GM23248 (cell line): ENCODE measurements at places on chromosomes 13 and 19. TPM values are rescaled to one million over a fixed set of nuclear protein-coding genes. Genes with fewer than 3 reads are reported as not detected.

- H3K36me3 ChIP-seq: no peaks in the 10 kb centered on the region
- no peaks in the 10 kb centered on the region for H3K27me3 ChIP-seq
- peak; percentile 64 for DNase-seq
- H3K4me3 ChIP-seq: peak overlapping the region; percentile 61
Measured at GRCh38 chr13:48403151-48403631, 9.7 kb downstream of the LPAR6 start.

GRCh38 chr13:21684576-21684975 is 13.7 kb downstream of the FGF9 start:
- no peak overlapping the region for H3K27ac ChIP-seq

GRCh38 chr13:112954488-112955270 is 14.3 kb upstream of the MCF2L start:
- H3K4me1 ChIP-seq: no peaks in the 10 kb centered on the region
- no peak for DNase-seq
- H3K27me3 ChIP-seq: peaks cover 71% of the 10 kb centered on the region
- H3K27ac ChIP-seq: no peak overlapping the region
- H3K36me3 ChIP-seq: no peaks in the 10 kb centered on the region

GRCh38 chr13:114120591-114121011 is 11.8 kb downstream of the RASA3 start:
- no peaks in the 10 kb centered on the region for H3K36me3 ChIP-seq
- H3K27ac ChIP-seq: peak overlapping the region; percentile 24

The UBE2L5 gene
- polyA plus RNA-seq: not detected in 2 replicates

The PRR20E gene
- polyA plus RNA-seq: not detected in 2 replicates

- peak; percentile 38 for DNase-seq
- no peaks in the 10 kb centered on the region for H3K36me3 ChIP-seq
- no peaks in the 10 kb centered on the region for H3K4me1 ChIP-seq
- H3K27ac ChIP-seq: no peak overlapping the region
- no peaks in the 10 kb centered on the region for H3K27me3 ChIP-seq
Measured at GRCh38 chr13:42363941-42364612, 92.1 kb downstream of the AKAP11 start.

The ZSCAN22 gene
- 1.5 and 2.1 TPM in 2 replicates for polyA plus RNA-seq

DNA sequence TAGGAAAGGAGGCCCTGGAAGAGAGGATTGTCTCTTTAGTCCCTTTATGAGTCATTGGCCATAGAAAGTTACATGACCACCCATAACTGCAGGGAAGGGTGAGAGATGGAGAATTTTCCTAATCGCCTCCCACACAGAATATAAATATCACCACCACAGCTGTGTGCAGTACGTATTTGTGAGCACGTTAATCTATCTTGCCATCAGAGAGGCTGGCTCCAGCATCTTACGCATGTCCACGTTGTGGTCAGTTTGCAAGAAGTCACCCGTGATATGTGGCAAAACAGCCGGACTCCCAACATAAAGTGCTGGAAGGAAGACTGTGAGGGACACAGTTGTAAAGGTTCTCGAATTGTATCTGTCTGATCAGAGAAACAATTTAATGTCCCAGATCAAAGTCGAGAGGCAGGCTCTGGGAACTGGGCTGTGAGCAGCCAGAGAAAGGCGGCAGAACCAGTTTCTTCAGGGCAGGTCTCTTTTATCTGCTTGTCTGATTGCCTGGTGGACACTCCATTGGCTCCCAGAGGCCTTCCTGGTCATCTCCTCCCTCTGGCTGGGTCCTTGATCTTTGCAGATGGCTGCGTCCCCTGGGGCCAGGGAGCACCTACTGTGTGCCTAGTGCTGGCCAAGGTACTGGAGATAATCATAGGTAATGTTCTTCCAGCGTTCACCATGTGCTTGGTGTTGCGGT is 74.9 kb downstream of the SIPA1L3 start:
- no peaks in the 10 kb centered on the region for H3K27me3 ChIP-seq
- 0 out of 2 replicates have a peak, but pooled peaks cover 2% of the 10 kb centered on the region for H3K4me1 ChIP-seq
- H3K4me3 ChIP-seq: no peak overlapping the region
- no peak for DNase-seq
- no peak overlapping the region for H3K27ac ChIP-seq

DNA sequence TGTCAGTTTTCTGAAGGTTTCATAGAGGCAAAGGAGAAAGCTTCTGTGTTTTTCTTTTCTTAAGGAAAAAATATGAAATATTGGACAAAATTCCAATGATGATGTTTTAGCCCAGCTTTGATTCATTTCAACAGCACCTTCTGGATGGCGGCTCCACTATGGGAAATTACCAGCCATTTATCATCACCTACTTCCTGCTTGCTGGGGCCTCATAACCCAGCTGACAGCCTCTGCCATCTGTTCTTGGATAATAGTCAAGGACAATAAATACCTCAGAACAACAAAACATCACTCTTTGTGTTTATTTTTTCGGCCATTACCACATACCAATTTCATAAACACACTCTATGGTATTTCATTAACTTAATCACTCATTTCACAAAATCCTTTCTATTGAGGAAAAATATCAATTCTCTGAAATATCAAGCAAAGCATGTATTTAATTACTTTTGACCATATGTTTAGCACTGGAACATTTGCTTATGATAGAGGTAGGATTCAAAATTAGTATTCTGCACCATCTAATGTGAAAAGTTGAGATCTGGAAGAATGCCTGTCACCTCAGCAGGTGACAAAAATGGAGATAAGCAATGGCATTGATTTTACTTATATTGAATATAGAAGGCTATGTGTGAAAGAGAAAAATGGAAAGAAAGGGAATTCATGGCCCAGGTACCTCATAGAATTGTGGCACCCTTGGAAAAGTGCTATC is 629.7 kb downstream of the LIG4 start:
- no peaks in the 10 kb centered on the region for H3K36me3 ChIP-seq
- peak overlapping the region; percentile 27 for H3K27ac ChIP-seq

The PLIN5 gene
- not detected in 2 replicates for polyA plus RNA-seq

The PABPC3 gene
- 0.18 and 0.20 TPM in 2 replicates for polyA plus RNA-seq

The PCDH17 gene
- not detected in 2 replicates for polyA plus RNA-seq

The SUPT20H gene
- 38.8 and 45.1 TPM in 2 replicates for polyA plus RNA-seq

The ELAVL3 gene
- not detected in 2 replicates for polyA plus RNA-seq

The NCAN gene
- not detected in 2 replicates for polyA plus RNA-seq

GRCh38 chr13:37148501-37148900 is 43.0 kb upstream of the CSNK1A1L start:
- H3K4me3 ChIP-seq: no peak overlapping the region
- H3K4me1 ChIP-seq: peaks cover 23% of the 10 kb centered on the region

DNA sequence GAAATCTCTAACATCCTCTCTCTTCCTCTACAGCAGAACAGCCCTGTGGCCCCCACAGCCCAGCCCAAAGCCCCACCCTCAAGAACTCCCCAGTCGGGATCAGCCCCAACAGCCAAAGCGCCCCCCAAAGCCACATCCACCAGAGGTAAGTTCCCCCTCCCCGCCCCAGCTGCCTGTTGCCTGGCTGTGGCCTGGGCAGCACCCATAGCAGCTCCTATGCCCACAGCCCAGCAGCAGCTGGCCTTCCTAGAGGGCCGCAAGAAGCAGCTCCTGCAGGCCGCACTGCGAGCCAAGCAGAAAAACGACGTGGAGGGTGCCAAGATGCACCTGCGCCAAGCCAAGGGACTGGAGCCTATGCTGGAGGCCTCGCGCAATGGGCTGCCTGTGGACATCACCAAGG is 14.5 kb downstream of the CC2D1A start:
- no peak overlapping the region for H3K27ac ChIP-seq

GRCh38 chr19:42176990-42177685 is 40.3 kb downstream of the DEDD2 start:
- DNase-seq: peak; percentile 91
- H3K27me3 ChIP-seq: peaks cover 42% of the 10 kb centered on the region
- H3K36me3 ChIP-seq: no peaks in the 10 kb centered on the region
- H3K4me1 ChIP-seq: peaks cover 7% of the 10 kb centered on the region; the same call in 1 of the 2 replicates

DNA sequence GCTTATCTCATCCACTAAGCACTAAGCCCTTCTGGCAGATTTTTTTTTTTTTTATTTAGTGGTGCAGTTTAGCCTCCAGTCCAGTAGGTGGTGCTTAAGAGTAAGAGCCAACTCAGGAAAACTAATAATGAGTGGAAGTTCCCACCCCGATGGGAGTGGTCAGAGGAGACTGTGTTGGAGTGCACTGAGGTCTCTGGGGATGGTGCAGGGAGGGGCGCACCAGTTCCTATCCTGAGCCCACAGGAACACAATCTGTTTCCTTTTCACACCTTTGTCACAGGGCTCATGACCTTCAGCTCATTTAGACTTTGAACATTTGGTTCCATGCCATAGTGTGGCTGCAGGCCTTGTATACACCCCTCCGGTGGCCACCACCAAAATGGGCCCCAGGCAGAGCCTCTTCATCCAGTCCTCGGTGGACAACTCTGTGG is 367.4 kb downstream of the SPRY2 start:
- no peaks in the 10 kb centered on the region for H3K36me3 ChIP-seq
- no peak overlapping the region for H3K4me3 ChIP-seq
- DNase-seq: peak; percentile 24

The C19orf33 gene
- polyA plus RNA-seq: not detected in 2 replicates

DNA sequence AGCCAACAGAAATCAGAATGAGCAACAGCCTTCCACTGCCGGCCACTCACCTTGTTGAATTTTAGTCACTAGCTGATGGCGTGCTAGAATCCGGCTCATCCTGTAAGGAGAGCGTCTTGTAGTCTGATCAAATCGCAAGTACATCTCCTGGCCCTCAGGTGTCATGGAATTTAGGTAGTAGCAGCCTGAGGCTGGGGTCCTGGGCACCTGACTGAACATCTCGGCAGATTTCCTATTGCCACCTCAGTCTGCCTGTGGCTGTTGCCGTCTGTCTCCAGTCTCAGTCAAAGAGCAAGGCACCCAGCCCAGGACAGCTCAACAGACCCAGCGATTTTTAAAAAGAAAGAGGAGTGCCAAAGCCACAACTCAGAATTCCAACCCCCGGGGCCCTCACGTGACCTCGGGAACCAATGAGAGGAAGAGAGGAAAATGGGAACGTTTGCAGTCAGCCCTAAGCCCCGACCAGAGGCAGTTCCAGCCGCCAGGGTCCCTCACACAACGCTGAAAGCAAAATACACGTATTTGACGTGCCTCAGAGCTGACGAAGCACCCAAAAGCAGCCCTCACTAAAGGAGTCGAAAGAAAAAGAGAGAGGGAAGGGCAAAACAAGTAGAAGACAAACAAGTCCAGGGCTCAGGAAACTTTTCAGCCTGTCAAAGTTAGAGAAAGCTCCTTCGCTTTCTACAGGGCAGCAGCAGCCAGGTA is at the start of gene STARD13:
Gene STARD13 (minus strand): TSS at position 336 of the 705 bp plus-strand sequence. CDS start 117 bp downstream, at position 219.
- peaks cover 35% of the 10 kb centered on the region for H3K4me1 ChIP-seq
- no peaks in the 10 kb centered on the region for H3K27me3 ChIP-seq
- peak within 1 kb of the TSS; percentile 95 for H3K27ac ChIP-seq
- no peaks in the 10 kb centered on the region for H3K36me3 ChIP-seq
- peak; percentile 99 for DNase-seq
- H3K4me3 ChIP-seq: peak within 1 kb of the TSS; percentile 98

DNA sequence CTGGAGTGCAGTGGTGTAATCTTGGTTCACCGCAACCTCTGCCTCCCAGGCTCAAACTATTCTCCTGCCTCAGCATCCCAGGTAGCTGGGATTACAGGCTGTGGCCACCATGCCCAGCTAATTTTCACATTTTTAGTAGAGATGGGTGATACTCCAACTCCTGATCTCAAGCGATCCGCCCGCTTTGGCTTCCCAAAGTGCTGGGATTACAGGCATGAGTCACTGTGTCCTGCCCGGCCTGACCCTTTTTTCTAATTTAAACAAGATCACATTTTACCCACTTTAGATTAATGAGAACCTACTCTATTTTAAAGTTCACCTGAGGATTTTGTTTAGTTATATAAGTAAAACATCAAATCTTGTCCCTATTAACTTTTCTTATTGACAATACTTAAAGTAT is 91.8 kb upstream of the POSTN start:
- no peak overlapping the region for H3K4me3 ChIP-seq
- 0 out of 2 replicates have a peak, but pooled peaks cover 4% of the 10 kb centered on the region for H3K36me3 ChIP-seq
- no peak overlapping the region for H3K27ac ChIP-seq
- H3K27me3 ChIP-seq: no peaks in the 10 kb centered on the region

- H3K27me3 ChIP-seq: no peaks in the 10 kb centered on the region
- peak; percentile 58 for DNase-seq
- peaks cover 7% of the 10 kb centered on the region; the same call in 1 of the 2 replicates for H3K36me3 ChIP-seq
- H3K4me3 ChIP-seq: no peak overlapping the region
- no peak overlapping the region for H3K27ac ChIP-seq
Measured at GRCh38 chr19:19280561-19280960, 7.5 kb upstream of the TM6SF2 start.

DNA sequence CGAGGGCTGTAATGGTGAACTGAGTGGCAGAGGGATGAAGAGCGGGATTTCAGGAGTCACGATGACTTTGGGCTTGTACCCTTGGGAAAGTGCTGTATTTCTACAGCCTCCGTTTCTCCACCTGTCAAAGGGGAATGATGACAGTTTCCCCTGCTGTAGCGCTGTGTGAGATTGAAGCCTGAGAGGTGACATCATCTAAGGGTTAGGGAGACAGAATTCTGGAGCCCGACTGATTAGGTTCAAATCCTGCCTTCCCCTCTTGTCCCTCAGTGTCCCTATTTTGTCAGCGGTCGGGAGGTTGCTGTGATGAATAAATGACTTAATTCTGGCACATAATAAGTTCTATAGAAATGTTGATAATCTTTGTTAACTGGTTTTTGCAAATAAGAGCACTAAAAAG is 693 bp downstream of the MRPL4 start:
- DNase-seq: no peak
- H3K27ac ChIP-seq: 0 out of 2 replicates have a peak overlapping the region, but pooled peaks have one; percentile 37
- no peaks in the 10 kb centered on the region for H3K27me3 ChIP-seq

DNA sequence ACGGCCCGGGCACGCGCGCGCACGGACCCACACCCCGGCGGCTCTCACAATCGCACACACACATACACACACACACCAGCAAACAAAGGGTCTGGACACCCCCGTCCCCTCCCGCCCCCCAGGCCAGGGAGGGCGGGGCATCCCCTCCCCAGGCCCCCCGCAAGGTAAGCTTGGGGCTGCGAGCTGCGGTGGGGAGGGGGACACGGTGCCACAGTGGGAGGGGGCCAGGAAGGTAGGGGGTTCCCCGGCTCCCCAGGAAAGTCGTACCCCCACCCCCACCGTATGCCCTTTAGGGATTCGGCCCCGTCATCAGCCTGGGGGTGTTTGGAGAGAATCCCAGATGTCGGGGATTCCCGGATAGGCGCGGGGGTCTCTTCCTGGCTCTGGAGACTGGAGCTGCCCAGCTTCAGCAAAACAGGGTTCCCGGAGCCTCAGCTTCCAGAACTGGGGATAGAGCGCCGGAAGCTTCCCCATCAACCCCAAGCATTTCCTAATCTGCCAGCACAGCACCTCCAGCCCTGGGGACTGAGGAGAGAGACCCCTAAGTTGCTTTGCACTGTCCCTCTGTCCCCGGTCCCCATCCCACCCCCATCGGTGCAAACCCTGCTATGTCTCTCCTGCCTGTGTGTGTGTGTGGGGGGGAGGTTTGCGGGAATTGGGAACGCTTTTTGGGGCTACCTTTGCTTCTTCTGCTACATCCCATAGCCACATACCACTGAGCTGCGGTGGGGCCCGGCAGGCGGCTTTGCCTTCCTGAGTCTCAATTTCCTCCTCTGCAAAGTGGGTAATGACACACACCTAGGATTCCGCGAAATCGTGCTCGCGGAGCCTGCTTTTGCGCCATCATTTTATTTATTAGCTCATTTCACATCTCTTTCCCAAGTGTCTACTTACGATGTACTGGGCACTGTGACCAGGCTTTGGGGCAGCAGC is 1.8 kb upstream of the CDC37 start:
- H3K27me3 ChIP-seq: no peaks in the 10 kb centered on the region
- peak overlapping the region; percentile 88 for H3K4me3 ChIP-seq
- H3K4me1 ChIP-seq: peaks cover 17% of the 10 kb centered on the region
- no peaks in the 10 kb centered on the region for H3K36me3 ChIP-seq

GRCh38 chr13:111514610-111515306 is 194.3 kb downstream of the TEX29 start:
- H3K4me1 ChIP-seq: no peaks in the 10 kb centered on the region
- no peak for DNase-seq
- H3K27ac ChIP-seq: no peak overlapping the region
- no peak overlapping the region for H3K4me3 ChIP-seq
- H3K27me3 ChIP-seq: 0 out of 2 replicates have a peak, but pooled peaks cover 6% of the 10 kb centered on the region
- H3K36me3 ChIP-seq: no peaks in the 10 kb centered on the region
